ENCODE measurements at places on chromosomes 1 and 21. TPM values are rescaled to one million over a fixed set of nuclear protein-coding genes. Genes with fewer than 3 reads are reported as not detected.
A peak's percentile ranks its signal among the peaks of the same experiment; 100 is the strongest.

DNA sequence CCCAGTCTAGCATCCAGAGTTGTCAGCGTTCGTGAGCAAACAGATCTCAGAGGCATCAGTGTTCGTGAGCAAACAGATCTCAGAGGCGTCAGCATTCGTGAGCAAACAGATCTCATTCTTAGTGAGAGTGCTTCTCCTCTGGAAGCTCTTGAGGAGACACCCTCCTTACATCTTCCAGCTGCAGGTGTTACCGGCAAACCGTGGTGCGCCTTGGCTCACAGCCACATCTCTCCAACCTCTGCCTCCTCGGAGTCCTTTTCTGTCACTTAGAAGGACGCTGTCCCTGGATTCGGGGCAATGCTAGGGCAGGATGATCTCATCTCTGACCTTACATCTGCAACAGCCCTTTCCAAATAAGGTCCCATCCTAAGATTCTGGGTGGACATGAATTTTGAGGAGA, 14.6 kb upstream of the UMODL1 start:
- H3K27me3 ChIP-seq: peaks cover 65% of the 10 kb centered on the region
- no peak overlapping the region for H3K27ac ChIP-seq
- no peak for DNase-seq
- no peaks in the 10 kb centered on the region for H3K36me3 ChIP-seq
- no peak overlapping the region for H3K4me3 ChIP-seq
- H3K4me1 ChIP-seq: peaks cover 7% of the 10 kb centered on the region

DNA sequence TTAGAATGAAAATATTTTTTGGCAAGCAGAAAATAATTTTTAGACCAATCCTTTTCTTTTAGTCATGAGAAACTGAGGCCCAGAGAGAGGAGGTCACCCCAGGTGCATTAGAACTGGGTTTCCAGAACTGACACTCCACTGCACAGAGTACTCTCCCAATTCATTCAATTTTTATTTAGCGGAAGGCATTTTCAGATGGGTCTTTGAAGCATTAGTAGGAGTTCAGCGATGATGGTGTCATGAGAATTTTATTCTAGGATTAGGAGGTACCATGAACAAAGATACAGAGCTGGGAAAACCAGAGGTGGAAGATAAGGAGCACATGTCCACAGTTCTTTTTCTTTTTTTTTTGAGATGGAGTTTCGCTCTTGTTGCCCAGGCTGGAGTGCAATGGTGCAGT, 2.3 kb downstream of the PCSK9 start:
- no peak overlapping the region for H3K27ac ChIP-seq
- peak overlapping the region; percentile 56 for H3K4me3 ChIP-seq
- no peak for DNase-seq
- H3K36me3 ChIP-seq: peaks cover 56% of the 10 kb centered on the region
- H3K4me1 ChIP-seq: peaks cover 40% of the 10 kb centered on the region

- H3K36me3 ChIP-seq: no peaks in the 10 kb centered on the region
- no peak overlapping the region for H3K27ac ChIP-seq
- no peaks in the 10 kb centered on the region for H3K27me3 ChIP-seq
- no peaks in the 10 kb centered on the region for H3K4me1 ChIP-seq
- no peak overlapping the region for H3K4me3 ChIP-seq
These were observed 21.1 kb downstream of the WDR47 start for GRCh38 chr1:109020693-109021257.

DNA sequence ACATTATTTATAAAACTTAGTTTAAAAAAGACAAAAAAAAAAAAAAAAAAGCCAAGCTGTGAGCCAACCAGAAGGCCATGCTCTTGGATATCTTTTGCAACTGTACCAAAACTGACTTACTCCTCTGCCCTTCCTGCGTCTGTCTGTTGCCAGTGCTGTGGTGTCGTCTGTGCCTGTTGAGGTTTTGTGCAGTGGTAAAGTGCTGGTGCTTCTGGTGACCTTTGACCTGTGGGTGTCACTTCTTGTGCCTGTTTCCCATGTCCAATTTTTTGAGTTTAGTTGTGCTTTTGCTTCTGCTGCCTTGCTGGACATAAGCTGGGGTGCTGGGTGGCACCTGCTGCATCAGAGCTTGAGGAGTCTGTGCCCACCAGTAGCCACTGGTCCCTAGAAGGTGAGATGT, 41.4 kb downstream of the RNF187 start:
- no peak for DNase-seq
- no peaks in the 10 kb centered on the region for H3K36me3 ChIP-seq
- H3K4me1 ChIP-seq: no peaks in the 10 kb centered on the region
- H3K27me3 ChIP-seq: no peaks in the 10 kb centered on the region
- no peak overlapping the region for H3K4me3 ChIP-seq
- H3K27ac ChIP-seq: no peak overlapping the region

GRCh38 chr1:207824691-207825408, 73.0 kb downstream of the CD46 start:
- no peak overlapping the region for H3K4me3 ChIP-seq
- no peaks in the 10 kb centered on the region for H3K36me3 ChIP-seq
- H3K4me1 ChIP-seq: peaks cover 65% of the 10 kb centered on the region
- H3K27ac ChIP-seq: peak overlapping the region; percentile 82
- no peak for DNase-seq

- no peak overlapping the region for H3K4me3 ChIP-seq
- H3K27ac ChIP-seq: no peak overlapping the region
- H3K4me1 ChIP-seq: no peaks in the 10 kb centered on the region
These were observed 32.7 kb upstream of the SYCP1 start for GRCh38 chr1:114821978-114822377.

- no peaks in the 10 kb centered on the region for H3K36me3 ChIP-seq
- H3K4me3 ChIP-seq: no peak overlapping the region
- H3K27me3 ChIP-seq: peaks cover 30% of the 10 kb centered on the region
- no peak overlapping the region for H3K27ac ChIP-seq
These were observed 5.2 kb downstream of the FAAH start for GRCh38 chr1:46399307-46399706.

GRCh38 chr1:240104672-240105071, 13.0 kb downstream of the FMN2 start:
- H3K27ac ChIP-seq: no peak overlapping the region
- H3K4me1 ChIP-seq: no peaks in the 10 kb centered on the region
- H3K36me3 ChIP-seq: no peaks in the 10 kb centered on the region
- no peak for DNase-seq

CRB1 gene
- total RNA-seq: 0.07 TPM

GJA4 gene
- total RNA-seq: not detected

Measured in K562 (cell line).